ENCODE measurements at places on chromosomes 12 and 14.
A peak's percentile ranks its signal among the peaks of the same experiment; 100 is the strongest.

DNA sequence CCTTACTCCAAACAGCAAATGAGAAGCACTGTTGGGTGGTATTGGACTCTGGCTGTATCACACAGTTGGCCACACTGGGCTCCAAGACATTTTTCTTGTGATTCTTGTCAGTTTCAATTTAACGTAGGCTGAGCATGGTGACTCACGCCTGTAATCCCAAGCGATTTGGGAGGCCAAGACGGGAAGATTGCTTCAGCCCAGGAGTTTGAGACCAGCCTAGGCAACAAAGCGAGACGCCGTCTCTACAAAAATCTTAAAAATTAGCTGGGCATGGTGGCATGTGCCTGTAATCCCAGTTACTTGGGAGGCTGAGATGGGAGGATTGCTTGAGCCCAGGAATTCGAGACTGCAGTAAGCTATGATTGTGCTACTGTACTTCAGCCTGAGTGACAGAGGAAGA lies 35.3 kb upstream of the PLEKHD1 start:
- DNase-seq, result no peak

DNA sequence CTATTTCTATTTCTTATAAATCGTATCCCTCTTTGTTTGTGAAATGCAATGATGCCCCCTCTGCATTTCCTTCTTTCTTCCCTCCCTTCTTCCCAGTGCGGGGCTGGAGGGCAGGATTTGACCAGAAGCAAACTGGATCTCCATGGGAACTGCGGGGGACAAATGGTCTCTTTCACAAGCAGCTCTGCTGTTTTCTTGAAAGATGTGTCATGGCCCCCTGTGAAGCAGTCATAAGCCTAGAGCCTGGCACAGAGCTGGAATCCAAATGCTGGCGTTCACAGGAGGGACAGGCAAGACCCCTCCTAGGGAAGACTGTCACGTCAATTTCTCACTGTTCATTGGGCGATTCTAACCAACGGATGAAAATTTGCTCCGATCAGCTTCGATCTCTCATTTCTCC lies 203.5 kb upstream of the NOS1 start:
- DNase-seq, result no peak

DNA sequence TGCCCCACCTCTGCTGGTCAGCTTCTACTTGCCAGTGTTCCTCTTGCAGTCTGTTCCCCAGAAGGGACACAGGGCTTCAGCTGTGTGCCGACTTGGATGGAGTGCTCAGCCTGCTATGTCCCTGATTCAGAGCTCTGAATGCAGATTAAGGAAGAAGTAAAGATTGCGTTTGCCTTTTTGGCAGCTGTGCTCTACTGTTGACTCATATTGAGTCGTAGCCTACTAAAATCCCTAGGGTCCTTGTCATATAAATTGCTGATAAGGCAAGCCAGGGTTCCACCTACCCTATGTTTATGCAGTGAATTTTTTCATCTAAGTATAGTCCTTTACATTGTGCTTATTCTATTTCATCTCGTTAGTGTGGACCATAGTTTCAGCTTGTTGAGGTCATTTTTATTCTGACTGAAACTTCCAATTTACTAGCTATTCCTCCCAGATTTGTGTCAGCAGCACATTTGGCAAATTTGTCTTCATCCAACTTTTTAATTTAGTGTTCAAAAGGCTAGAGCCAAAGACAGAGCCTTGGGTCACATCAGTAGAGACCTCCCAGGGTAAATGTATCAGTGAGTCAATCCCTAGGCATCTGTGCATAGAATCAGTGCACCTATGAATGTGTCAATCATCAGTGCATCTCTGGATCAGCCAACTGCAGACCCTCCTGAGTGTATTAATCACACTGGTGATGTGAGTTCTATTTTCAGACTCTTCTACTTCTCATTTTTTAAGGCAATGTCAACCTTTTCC lies 31.9 kb downstream of the CACNA1C start:
- peak; percentile 65 for DNase-seq

GRCh38 chr14:53217316-53217994 lies 64.3 kb upstream of the DDHD1 start:
- peak; percentile 18 for DNase-seq

- DNase-seq, result no peak
These were observed 4.7 kb downstream of the MGP start for GRCh38 chr12:14880890-14881453.

DNA sequence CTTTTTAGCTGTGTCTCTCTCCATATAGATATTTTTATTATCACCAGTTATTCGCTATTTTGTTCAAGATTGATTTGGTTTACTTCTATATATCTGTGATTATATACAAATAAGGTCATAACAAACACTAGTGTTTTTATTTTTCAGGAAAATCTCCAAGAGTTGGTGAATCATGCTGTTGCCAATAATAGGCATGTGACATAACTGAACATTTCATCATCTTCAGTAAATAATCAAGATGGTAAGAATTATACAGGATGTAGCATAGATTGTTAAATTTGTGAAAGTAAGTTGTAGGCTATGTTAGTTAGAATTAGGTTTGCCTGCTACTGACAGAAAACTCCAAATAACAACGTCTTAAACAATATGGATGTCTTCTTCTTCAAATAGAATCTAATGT lies 240.9 kb upstream of the PDE3A start:
- no peak for DNase-seq

DNA sequence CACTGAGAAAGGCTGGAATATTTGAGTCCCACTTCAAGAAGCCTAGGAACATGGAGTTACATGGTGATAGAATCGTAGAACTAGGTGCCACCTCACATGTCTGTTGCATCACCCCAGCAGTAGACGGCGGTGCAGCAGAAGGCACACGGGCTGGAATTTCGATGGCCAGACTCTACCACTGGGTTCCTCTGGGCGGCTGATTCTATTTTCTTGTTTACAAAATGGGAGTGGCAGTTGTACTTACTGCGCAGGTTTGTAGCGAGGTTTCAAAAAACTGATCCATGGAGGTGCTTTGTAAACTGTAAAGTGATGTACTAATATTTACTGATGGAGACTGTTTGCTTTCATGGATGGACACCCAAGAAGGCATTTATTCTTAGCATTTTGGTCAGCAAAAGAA lies 45.7 kb downstream of the WDR20 start:
- no peak for DNase-seq

DNA sequence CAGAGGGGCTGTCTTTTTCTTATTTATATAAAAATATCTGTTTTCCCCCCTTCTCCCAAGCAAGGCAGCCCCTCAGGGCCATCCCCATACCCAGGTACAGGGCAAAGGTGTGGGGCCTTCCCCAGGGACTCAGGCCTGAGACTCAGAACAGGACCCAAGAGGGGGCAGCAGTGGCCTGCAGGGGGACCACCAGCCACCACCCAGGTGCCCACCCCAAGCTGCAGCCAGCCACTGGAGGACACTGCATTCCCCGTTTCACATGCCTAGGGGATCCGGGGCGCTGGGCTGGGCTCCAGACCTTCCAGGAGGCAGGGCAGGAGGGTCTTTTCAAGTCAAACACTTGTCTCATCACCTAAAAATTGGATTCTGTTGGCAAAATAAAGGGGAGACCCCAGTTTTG lies 83.3 kb downstream of the SCARB1 start:
- DNase-seq, result no peak

DNA sequence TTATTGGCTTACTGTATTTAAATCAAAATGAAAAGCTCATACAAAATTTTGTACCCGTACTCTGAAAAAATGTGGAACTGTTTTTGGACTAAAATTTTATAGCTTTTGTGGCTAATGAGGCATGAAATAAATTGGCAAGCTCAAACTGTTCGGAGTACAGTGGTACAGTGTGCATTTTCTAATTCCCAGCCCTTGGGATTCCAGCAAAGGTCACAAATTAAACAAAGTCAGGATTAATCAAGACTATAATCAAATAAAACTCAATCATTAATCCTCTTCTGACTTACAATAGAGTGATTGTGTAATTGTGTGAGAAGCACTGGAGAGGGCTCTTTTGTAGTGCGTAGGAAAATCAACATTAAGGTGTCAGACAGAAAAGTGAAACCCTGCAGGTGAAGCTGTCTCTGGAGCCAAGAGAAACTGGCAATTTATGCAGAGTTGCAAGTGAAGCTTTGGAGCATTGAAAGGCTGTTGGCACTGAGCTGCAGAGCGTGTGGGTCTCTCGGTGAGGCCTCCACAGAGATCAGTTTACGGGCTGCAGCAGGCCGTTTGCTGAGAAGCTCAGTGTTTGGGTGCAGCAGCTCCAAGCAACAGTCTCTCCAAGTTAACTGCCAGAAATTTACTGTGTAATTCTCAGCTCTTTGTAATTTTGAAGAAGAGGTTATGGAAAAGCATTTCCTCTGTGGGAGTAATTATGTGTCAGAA lies 275.9 kb downstream of the FBXL14 start:
- peak; percentile 43 for DNase-seq

GRCh38 chr14:26395726-26396125 lies 202.1 kb downstream of the NOVA1 start:
- no peak for DNase-seq

DNA sequence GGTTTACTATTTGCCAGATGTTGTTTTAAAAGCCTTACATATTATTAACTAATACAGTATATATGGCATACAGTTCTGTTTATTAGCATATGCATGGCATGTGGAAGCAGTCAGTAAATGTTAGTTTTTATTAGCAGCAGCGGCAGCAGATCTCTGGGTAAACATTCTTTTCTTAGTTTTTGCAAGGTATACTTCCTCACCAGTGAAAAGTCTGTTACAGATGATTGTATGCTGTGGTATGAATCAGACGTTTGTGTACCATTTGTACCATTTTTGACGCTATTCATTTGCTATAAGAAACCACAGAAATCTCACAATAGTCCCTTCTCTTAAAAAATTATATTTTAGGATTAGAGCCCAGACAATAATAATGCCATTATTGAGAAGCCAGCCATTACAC lies 17.8 kb downstream of the STK38L start:
- no peak for DNase-seq

DNA sequence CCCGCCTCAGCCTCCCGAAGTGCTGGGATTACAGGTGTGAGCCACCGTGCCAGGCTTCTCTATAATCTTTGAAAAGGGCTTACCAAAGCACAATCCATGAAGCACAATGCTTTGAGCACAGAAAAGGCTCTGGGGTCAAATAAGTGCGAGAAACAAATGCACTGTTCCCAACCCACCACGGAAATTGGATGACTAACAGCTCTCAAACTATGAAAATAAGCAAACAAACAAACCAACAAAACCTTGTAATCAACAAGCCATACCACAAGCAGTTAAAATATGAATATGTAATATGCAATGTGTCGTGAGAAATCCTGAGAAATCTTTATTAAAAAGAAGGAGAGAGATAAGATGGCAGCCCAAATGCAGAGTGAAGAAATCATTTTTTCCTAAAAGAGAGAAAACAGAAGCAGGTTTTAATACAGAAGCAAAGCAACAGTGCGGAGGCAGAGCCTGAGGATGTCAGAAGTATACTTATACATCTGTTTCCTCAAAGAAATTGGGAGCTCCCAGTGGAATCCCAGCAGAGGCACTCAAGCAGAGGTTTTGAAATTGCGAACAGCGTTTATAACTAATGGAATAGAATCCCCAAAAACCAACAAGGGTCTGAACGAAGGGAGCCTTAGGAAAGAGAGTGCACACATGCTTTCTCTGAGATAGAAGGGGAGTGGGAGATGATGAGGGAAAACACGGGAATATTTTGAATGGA lies 17.1 kb downstream of the SMCO2 start:
- no peak for DNase-seq

GRCh38 chr12:81596558-81596957 lies 162.6 kb downstream of the PPFIA2 start:
- no peak for DNase-seq

DNA sequence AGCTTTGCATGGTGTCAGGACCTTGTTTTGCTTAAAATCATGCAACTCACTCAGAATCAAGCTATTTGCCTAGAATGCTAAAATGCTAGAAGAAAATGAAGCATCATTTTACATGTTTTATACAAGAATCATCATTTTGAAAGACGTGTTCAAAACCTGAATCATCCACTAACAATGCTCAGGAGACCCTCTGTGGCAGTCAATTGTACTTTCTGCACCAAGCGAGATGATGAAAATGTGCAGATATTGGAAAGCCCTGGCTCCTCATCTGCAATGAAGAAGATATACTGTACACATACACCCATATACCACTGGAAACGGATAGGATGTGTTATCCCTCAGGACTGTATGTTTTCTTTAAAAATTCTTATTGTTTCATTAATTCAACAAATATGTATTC lies 92.7 kb downstream of the DYRK2 start:
- peak; percentile 48 for DNase-seq

- DNase-seq, result no peak
These were observed 1.9 kb downstream of the PTPN21 start for GRCh38 chr14:88552876-88553275.
